ENCODE measurements at places on chromosomes 5 and 9.

DNA sequence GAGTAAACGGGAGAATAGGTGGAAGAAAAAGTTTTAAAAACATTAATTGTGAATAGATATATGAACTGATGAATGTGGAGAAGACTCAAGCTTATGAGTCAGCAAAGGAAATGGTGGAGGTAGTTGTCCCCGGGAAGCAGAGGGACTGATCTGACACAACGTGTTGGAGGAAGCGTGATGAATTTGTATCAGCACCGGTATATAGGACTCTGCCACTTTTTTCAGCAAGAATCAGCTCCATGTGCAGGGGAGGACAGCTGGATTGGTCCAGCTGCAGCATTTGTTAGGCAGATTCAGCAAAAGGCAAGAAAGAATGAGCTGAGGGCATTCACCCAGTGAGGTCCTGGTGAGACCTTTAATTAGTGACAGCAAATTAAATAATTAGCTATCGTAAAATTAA is 276.0 kb downstream of the TENT4A start:
- DNase-seq, result no peak

DNA sequence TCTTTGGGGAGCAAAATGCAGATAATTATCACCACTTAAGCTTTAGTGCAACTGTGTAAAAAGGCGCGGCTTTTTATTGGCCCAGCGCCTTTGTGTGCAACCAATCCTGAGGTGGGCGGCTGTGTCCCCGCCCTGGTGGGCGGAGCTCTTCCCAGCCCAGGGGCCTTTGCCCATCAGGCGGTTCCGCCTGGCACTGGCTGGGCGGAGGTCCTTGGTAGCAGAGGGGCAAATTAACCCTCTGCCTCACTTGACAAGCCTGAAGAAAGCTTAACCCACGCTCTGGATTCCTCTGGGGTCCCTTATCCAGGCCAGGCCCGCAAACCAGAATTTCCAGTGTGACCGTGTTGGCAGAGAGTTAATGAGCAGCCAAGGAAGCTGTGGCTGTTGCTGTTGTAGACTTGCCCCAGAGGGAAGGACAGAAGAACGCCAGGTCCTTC is 12.8 kb upstream of the NIPAL4 start:
- DNase-seq, result no peak

DNA sequence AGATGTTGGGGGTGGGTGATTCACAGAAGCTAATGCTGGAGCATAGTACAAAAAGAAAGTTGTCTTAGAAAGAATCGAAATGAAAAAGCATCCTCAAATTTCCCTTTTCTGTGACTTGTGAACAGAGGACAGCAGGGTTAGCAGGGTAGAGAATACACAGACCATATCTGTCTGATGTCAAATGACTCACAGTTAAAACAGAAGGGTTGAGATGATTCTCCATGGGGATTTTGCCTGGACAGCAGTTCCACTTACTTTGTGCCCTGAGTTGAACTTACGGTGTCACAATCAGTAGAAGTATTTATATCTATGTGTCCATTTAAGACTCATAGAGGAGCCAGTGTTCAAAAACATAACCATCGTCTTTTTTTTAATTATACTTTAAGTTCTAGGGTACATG is 801.6 kb downstream of the KCTD16 start:
- DNase-seq, result no peak

DNA sequence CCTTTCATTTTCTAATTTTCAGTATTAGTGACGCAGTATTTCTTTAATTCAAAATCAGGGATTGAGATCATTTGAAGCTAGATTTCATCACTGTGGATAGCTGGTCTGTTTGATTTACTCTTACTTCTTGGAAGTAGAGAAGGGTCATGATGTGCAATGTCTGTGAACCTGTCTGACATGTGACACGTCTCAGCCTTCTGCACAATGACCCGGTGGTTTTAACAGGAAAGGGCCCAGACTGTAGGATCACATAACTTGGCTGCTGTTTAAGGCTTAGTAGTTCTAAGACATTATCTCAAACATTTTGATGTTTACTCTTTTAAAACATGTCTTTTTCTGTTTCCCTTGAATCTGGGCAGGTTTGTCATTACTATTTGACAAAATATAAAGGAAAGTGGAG is 823.3 kb upstream of the NUDT12 start:
- DNase-seq, result no peak

- no peak for DNase-seq
Measured at GRCh38 chr9:99595796-99596195, 225.9 kb upstream of the NR4A3 start.

DNA sequence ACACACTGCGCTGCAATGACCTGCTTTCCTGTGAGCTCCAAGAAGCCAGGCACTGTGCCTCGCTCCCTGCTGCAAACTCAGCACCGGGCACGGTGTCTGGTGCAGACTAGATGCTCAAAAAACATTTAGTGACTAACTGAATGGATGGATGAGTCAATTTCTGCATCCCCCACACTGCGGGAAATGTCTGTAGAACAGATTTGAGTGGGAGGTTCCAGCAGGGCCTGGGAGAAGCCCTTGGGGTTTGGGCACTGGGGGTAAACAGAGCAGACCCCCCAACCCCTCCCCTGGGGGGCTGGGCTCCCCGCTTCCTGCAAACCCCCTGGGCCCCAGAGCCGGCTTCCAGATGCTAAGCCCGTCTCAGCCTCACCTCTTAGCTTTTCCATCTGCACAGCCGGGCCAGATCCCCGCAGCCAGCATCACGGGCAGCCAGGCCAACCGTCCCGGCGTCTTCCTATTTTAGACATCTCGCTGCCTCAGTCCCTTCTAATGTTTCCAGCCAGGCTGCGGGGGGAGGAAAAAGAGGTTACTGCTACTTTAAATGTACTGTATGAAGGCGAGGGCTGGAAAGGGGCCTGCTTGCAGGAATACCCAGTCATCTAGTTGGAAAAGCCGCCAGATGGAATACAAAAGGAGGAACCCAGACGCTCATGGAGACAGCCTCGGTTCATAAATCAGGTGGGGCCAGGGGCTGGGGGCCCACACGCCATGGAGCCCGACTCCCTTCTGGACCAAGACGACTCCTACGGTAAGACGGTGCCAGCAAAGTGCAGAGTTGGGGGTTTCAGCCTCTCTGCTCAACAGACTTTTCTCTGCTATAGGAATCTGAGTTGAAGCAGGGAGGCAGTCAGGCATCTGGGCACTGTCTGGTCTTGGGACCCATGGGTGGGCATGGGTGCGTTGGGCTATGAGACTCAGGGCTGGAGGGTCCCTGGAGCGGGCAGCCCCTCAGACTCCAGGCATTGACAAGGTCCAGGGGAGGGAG is 67.1 kb upstream of the GGTA1 start:
- peak; percentile 74 for DNase-seq

GRCh38 chr9:80509358-80509757 is 937.6 kb downstream of the TLE4 start:
- no peak for DNase-seq

- DNase-seq, result no peak
Measured at GRCh38 chr9:105972466-105973204, 278.3 kb downstream of the TMEM38B start.
